ENCODE measurements at places on chromosomes 4 and X.
A peak's percentile ranks its signal among the peaks of the same experiment; 100 is the strongest.

DNA sequence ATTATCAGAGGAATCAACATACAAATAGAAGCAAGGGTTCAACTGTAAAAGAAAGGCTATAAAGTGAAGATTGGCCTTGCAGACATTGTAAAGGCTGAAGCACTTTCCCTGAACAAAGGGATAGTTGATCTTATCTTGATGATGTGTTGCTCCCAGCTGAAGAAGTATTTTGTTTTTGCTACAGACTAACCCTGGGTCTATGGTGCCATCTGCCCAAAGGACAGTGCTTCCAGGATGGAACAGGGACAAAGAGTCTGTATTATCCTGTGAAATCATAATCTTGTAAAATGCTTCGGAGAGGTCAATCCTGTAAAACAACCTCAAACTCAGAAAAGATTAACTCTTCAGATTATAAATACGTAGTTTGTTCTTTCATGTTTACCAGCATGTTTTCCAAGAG, 251.7 kb upstream of the ANKRD50 start:
- DNase-seq, result no peak

DNA sequence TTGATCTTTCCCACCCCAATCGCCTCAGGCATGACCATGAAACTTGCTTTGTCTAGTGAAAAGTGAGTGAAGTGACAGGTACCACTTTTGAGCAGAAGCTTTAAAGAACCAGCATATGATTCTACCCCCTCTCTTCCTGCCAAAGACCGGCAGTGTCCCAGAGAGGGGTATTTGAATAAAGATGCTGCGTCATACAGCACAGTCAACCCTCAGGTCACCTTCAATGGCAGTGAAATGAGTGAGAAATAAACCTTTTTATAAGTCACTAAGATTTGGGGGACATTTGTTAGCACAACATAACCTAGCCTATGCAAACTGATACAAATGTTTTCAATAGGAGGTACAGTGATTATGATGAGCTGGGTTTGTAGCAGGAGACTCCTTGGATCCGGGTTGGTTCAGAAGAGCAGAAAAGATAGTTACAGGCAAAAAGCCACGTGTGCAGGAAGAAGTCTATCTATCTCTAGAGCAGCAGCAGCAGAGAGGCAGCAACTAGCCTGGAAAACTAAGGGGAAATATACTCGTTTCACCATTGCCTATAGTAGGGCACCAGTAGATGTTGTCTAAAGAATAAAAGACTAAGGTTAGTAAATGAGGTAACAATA, 30.3 kb upstream of the SPRY1 start:
- DNase-seq, result no peak

DNA sequence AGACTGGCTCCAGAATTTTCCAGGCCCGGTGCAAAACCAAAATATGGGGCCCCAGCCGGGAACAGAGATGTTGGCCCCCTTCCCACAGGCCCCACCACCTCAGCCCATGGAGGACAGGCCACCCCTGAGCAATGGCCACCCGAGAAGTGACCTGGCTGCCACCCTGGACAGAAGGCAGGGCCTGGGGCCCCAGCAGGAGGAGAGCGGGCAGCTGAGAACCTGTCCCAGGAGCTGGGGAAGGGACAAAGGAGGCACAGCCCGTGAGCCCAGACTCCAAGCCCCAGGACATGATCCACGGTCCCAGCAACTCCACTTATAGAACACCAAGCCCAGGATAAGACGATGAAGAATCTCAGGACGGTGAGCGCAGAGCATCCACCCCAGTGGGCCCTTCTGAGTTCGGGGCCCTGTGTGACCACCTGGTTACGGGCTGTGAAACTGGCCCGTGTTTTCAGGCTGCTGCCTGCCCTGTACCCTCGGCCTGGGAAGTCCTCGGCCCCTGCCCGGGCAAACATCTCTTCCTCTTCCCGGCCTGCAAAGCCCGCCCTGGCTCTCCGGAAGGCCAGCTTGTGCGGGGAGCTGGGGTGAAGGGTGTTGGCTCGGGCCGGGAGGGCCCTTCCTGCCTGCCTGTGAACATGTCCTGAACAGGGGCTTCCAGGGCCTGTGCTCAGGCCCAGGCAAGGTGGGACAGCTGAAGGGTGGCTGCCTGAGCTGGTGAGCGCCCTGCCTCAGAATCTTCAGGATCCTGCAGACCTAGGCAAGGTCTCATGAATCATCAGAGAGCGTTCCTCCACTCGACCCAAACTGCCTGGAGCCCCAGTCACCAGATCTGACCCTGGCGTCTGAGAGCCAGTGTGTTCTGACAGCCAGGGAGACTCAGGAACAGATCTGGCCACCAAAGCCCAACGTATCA, 47.0 kb upstream of the MAN2B2 start:
- DNase-seq, result no peak

GRCh38 chrX:83916525-83916924, 55.6 kb downstream of the CYLC1 start:
- DNase-seq, result no peak

GRCh38 chrX:45006002-45006800, 133.2 kb downstream of the KDM6A start:
- DNase-seq, result no peak

DNA sequence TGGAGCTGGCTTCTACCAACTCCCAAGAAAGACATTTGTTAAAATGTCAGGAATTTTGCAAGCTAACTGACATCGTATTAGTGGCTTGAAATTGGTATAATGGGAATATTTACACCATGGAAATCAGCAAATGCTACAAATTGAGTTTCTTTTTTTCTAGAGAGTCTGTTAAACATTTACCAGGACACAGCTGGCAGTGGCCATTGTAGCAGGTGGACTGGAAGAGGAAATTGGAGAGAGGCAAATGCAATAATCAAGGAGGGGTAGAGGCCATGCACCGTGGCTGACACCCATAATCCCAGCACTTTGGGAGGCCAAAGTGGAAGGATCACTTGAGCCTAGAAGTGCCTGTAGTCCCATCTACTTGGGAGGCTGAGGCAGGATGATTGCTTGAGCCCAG, 32.9 kb upstream of the TSR2 start:
- DNase-seq, result no peak

DNA sequence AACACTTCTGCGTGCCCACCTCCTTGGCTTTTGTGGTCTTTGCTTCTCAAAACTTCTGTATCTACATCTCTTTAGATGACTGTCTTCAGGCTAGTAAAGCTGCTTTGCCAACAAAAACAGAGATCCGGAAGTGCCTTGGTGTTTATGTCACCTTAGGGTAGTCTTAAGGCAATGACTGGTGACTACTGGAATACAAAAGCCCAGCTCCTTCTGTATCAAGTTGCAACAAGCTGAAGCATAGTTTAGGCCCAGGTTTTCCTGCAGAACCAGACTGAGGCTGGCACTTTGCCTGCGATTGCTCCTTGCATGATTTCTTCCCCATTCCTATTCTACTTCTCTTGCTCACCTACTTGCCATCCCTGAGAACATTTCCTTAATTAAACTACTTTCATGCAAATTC, 333.8 kb downstream of the DMD start:
- DNase-seq, result no peak

GRCh38 chrX:63350465-63350877, 661 bp downstream of the SPIN4 start:
- no peak for DNase-seq

DNA sequence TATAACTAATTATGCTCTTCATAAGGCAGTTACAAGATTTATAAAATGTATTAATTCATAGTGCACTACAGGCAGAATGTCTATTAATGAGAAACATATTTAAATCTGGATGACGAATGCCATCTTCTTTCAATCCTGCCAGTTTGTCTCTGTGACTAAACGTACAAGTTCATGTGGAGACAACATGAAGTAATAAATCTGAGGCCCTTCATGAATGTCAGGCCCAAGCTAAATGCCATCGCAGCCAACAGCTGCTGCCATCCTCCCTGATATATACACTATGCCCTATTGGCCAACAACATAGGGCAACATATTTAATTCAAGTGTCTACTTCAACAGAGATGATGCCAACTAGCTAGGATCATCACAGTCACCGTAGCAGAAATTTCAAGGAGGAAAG, 43.7 kb downstream of the TSPAN5 start:
- DNase-seq, result no peak

- no peak for DNase-seq
Measured at GRCh38 chr4:156536661-156537060, 434.9 kb downstream of the PDGFC start.

DNA sequence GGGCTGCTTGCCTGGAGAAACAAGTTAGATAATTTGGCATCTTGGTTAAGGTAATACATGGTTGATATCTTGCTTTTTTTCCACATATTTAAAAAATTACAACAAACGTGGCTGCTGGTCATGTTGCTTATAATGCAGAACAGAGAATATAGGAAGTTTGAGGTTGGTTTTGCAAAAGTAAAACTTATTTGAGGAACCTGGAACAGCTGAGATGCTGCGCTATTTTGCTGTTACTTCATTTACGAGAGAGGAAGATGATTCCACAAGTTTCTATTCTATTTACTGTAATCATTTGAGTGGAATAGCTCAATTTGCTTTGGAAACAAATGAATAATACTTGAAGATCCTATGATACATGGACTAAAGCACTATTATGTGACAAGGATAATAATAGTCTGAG, 118.9 kb downstream of the TMA16 start:
- peak; percentile 92 for DNase-seq

GRCh38 chr4:17807446-17807845, 3.1 kb downstream of the DCAF16 start:
- DNase-seq, result no peak

- DNase-seq, result no peak
Measured at GRCh38 chrX:10931976-10932375, 179.2 kb upstream of the HCCS start.

- DNase-seq, result no peak
Measured at GRCh38 chr4:125316401-125316790, 1.6 kb downstream of the FAT4 start.

DNA sequence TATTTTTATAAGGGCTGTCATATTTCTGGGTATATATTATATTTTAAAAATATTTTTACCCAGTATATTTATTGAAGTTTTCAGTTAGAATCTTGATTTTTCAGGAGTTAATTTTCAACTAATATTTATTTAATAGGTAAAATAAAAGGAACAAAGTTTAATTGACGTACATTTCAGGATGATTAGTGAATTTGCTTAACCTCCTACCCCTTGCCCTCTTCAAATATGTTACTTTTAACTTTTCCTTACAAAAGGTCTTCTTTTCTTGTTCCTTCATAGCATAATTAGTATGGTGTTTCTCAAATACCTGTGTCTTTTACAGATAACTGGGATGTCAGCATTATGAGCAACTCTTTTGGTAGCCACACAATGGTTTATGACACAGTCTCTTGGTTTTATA, 24.8 kb upstream of the MSMO1 start:
- DNase-seq, result no peak

DNA sequence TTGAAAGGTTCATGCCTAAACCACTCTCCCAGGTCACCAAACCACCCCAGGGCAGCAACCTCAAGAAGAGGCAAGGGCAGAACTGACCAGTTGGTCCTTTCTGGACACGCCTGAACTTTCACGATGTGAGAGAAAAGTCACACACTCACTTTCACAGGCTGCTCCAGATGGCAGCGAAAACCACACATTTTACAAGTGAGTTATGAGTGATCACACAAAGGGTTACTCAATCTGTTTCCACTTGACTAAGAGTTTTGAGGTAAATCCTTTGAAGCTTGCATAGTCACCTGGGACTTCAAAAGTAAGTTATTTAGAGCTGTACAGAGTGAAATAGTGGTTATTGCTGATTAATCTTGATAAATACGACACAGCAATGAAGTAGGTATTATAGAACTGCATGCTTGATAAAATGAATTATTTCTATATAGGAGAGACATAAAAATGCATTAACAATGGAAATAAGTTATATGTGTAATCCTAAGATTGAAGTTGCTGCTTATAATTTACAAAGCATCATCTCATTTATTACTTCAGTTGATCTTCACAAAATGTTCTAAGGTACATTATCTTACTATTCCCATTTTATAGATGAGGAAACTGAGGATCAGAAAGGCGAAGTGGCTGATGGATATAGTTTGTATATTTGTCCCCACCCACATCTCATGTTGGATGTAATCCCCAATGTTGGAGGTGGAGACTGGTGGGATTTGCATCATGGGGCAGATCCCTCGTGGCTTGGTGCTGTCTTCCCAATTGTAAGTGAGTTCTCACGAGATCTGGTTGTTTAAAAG, 103.0 kb upstream of the KLF3 start:
- no peak for DNase-seq

DNA sequence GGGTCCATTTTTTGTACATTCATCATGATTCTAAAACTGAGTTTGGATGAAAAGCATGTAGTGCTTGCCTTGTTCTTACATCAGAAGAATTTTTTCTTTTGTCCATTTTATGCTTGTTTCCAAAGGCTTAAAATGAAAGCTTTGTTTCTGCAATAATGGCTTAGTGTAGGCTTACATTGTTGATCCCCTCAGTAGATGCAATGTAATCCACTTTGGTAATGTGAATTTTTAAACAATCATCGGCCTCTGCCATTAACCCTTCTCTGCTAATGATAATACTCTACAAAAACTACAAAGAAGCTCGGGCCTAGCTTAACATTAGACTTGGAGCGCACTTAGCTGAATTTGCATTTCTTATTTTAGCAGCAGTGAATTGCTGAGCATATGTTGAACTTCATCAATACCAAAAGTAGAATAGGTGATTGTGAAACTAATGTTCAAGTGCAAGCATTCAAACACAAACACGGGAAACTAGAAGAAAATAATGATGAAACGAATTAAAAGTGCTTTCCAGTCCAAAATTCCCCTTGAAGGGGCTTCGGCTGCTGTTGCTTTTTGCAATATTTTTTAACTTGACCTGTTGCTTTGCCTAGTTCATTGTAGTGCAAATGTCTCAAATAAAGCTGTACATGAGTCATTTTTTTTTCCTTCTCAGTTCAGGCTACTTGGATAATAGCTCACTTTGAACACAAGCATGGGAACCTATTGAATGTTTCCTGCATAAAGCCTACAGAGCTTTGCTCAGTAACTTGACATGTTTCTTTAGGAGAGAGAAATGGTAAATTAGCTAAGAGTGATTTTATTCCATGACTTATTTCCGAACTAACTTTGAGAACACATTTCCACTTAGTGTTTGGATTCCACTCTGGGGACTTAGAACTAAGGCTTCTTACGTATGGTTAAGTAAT, 66.5 kb downstream of the SLIT2 start:
- DNase-seq, result no peak

- DNase-seq, result no peak
Measured at GRCh38 chr4:109389369-109390114, 44.1 kb upstream of the SEC24B start.

DNA sequence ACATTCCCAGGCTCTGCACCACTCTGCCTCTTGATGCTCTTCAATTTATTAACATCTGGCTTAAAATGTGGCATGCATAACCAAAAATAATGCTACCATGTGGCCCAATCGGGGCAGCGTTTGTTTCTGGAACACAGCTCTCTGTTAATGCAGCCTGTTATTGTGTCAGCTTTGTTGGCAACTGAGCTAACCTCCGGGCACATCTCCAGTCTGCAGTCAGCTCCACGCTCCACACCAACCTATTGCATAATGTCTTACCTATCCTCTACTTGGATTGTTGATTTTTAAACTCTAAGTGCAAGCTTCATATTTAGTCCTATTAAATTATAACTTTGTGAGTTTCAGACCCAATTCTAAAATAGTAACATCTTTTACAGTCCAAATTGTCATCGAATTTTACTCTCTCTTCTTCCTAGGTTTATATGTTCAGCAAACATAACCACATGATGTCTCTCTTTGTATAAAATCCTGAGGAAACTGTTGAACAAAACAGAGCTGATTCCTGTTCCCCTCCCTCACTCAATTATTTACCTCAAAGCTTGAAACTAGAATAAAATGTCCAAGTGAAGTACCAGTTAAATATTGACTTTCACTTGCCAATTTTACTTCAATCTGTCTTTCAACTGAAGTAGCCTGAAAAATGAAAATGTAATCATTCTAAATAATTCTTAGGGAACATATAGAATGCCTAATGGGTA, 92.2 kb upstream of the RAPGEF2 start:
- no peak for DNase-seq

- no peak for DNase-seq
Measured at GRCh38 chr4:148283665-148284064, 158.5 kb downstream of the NR3C2 start.

Data from suppressor macrophage (primary cell).